ENCODE measurements at places on chromosomes 3 and 15. TPM values are rescaled to one million over a fixed set of nuclear protein-coding genes. Genes with fewer than 3 reads are reported as not detected.

DNA sequence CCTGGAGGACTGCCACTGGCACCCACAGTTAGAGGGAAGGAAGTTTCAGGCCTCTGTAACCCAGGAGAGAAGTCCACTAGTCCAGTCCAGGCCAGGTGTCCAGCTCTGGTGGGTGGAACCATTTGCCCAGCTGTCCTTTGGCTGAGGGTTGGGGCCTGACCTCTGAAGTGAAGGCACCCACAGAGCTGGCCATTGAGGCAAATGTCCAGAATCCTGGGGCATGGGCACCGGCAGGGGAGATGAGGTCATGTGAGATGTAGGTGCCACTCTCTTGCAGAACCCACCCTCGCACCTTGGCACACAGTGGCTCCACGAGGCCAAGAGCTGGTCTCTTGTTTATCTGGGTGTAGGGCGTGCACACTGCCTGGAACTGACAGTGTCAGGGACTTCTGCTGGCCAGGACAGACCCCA, 162.8 kb downstream of the SMAD6 start:
- H3K4me3 ChIP-seq: no peak overlapping the region
- no peaks in the 10 kb centered on the region for H3K36me3 ChIP-seq
- DNase-seq: no peak
- H3K27me3 ChIP-seq: no peaks in the 10 kb centered on the region
- no peak overlapping the region for H3K27ac ChIP-seq

GRCh38 chr3:30664459-30664858, 58.1 kb downstream of the TGFBR2 start:
- no peaks in the 10 kb centered on the region for H3K27me3 ChIP-seq
- no peak overlapping the region for H3K4me3 ChIP-seq
- DNase-seq: no peak
- no peak overlapping the region for H3K27ac ChIP-seq
- peaks cover 4% of the 10 kb centered on the region for H3K36me3 ChIP-seq
- H3K4me1 ChIP-seq: peaks cover 49% of the 10 kb centered on the region

GRCh38 chr3:147737376-147737775, 328.2 kb downstream of the ZIC1 start:
- H3K36me3 ChIP-seq: no peaks in the 10 kb centered on the region
- H3K4me1 ChIP-seq: no peaks in the 10 kb centered on the region
- no peak overlapping the region for H3K27ac ChIP-seq
- DNase-seq: no peak

GRCh38 chr3:99236576-99236975, 335.1 kb upstream of the DCBLD2 start:
- H3K27me3 ChIP-seq: no peaks in the 10 kb centered on the region
- no peak overlapping the region for H3K4me3 ChIP-seq
- DNase-seq: no peak
- no peak overlapping the region for H3K27ac ChIP-seq

Gene IQCF5
- total RNA-seq: not detected

Gene EPHA3
- 1.9 TPM for total RNA-seq

DNA sequence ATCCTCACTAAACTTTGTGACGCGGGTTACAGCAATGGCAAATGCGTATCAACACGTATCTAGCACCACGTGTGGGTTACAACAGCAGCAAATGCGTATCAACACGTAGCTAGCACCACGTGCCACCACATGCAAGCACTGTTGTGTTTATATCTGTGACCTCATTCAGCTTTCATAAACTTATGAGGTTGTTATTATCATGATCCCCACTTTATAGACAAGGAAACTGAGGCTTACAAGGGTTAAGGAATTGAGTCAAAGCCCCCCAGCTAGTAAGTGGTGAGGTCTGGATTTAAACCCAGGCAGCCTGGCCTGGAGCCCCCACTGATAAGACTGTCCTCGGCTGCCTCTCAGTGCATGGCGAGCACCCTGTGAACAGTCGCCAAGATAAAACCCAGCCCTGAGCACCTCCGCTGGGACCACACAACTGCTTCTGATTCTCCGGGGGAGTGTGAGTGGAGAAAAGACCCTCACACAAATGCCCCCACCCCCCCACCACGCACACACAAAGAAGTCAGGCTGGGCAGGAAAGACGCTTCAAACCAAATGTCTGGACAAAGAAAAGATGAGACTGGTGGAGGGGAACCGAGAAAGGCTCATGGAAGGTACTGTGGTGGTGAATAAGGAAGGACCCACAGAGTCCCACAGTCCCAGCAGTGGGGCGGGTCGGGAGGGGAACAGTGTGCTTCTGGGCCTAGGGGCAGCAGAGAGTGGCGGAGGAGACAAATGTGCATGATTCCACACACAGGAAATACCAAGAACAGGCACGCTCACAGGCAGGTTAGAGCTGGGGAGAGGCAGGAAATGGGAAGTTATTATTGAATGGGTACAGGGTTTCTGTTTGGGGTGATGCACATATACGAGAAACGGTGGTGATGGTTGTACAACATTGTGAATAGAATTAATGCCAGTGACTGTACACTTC, 173.4 kb downstream of the XXYLT1 start:
- H3K27ac ChIP-seq: no peak overlapping the region
- peaks cover 49% of the 10 kb centered on the region for H3K4me1 ChIP-seq
- no peaks in the 10 kb centered on the region for H3K27me3 ChIP-seq
- no peak for DNase-seq
- no peaks in the 10 kb centered on the region for H3K36me3 ChIP-seq
- H3K4me3 ChIP-seq: no peak overlapping the region

Gene CNTN6
- total RNA-seq: 0.52 TPM

DNA sequence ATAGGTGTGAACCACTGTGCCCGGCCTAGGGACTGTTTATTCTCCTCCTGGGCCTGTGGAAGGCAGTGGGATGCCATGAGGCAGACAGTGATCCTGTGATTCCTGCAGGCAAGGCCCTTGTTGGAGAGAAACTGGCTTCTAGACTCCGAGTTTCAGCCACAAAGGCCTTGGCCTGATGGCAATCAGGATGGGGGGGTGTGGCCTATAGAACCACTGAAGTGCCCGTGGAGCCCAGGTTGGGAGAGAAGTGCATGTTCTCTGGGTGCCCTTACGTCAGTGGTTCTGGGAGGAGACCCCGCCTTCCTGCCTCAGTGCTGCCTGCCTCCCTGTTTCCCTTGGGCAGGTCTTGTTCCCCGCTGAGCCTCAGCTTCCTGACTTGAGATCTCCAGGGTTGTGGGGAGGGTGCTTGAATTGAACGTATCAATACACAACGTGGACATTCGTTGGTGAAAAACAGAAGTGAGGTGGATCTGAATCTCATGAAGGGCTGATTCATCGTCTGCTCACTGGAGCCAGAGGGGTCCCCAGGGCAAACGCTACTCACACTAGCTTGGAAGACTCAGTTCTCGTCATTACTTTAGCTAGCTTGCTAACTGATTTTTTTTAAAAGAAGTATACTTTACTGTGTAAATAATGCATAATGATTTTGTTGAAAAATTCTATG, 31.8 kb downstream of the IRAK2 start:
- H3K4me1 ChIP-seq: peaks cover 50% of the 10 kb centered on the region
- H3K27me3 ChIP-seq: no peaks in the 10 kb centered on the region
- H3K36me3 ChIP-seq: peaks cover 2% of the 10 kb centered on the region

DNA sequence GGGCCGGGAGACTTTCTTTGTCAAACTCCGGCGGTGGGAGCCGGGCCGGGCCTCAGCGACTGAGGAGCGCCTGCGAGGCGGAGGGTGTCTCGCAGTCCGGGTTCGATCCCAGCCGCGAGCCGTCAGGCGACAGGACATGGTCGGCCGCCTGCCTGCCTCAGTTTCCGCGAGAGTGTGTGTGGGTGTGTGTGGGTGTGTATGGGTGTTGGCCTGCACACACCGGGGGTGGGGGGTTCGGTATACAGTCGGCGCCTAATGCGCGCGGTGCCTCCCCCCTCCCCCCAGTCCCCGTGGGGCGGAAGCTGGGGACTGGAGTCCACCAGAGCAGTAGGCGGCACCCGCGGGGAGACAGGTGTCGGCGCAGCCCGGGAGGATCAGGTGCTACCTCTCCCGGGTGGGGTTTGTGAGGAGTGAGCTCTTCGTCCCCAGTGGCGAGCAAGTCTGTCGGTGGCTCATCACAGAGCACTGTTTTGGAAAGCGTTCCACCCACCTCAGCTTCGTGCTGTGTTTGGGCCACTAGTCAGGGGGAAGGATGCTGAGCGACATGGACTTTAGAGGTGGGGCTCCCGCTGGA, 246.3 kb downstream of the GOLGA6L6 start:
- DNase-seq: no peak
- no peak overlapping the region for H3K4me3 ChIP-seq
- no peak overlapping the region for H3K27ac ChIP-seq

GRCh38 chr15:87523516-87523915, 733.0 kb downstream of the NTRK3 start:
- no peak overlapping the region for H3K4me3 ChIP-seq
- no peak overlapping the region for H3K27ac ChIP-seq
- H3K27me3 ChIP-seq: no peaks in the 10 kb centered on the region
- no peak for DNase-seq

GRCh38 chr3:69172058-69172457, 49.7 kb upstream of the LMOD3 start:
- no peak overlapping the region for H3K4me3 ChIP-seq
- no peaks in the 10 kb centered on the region for H3K27me3 ChIP-seq
- H3K4me1 ChIP-seq: no peaks in the 10 kb centered on the region
- peaks cover 11% of the 10 kb centered on the region for H3K36me3 ChIP-seq
- H3K27ac ChIP-seq: no peak overlapping the region
- no peak for DNase-seq

DNA sequence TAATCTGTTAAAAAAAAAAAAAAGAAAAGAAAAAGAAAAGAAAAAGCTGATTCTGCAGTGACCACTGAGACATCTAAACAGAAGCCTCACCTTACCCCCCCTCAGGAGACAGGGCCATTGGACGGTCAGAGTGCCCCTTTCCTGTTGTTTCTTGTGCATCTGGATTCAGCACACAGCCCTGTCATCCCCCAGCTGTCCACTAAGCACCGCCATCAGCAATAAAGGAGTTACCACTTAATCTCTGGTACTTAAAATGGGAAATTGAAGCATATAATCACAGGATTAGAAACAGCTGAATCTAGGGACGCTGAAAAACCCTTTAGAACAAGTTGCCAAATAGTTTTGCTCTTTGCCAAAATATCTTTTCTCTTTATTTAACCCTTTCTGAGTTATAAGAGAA, 62.5 kb downstream of the TRIM69 start:
- no peaks in the 10 kb centered on the region for H3K36me3 ChIP-seq
- DNase-seq: no peak
- no peaks in the 10 kb centered on the region for H3K4me1 ChIP-seq
- H3K4me3 ChIP-seq: no peak overlapping the region

GRCh38 chr3:64954995-64955636, 267.3 kb upstream of the ADAMTS9 start:
- no peaks in the 10 kb centered on the region for H3K27me3 ChIP-seq
- no peak overlapping the region for H3K4me3 ChIP-seq
- no peak for DNase-seq
- H3K4me1 ChIP-seq: no peaks in the 10 kb centered on the region

DNA sequence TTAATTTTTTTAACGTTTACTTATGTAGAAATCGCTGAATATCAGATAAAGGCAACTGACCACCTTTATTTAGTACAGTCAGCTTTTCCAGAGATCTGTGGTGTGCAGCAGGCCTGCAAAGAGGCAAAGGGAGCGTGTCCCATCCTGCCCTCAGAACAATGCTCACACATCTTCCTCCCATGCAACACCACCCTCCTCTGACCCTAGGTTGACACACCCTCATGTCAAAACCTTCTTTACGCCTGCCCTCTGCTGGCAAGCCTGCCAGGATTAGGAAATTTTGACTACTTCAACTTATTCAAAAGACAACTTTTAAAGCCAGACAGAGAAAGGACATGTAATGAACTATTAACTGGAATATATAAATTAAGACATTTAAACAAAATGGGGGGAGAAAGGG, 513.7 kb downstream of the FOXP1 start:
- H3K4me1 ChIP-seq: peaks cover 52% of the 10 kb centered on the region
- no peak overlapping the region for H3K27ac ChIP-seq
- H3K4me3 ChIP-seq: no peak overlapping the region
- peaks cover 3% of the 10 kb centered on the region for H3K27me3 ChIP-seq

GRCh38 chr15:89462198-89462912, 34.0 kb downstream of the RHCG start:
- H3K27ac ChIP-seq: no peak overlapping the region
- no peaks in the 10 kb centered on the region for H3K4me1 ChIP-seq
- no peak overlapping the region for H3K4me3 ChIP-seq
- H3K27me3 ChIP-seq: no peaks in the 10 kb centered on the region
- DNase-seq: no peak

GRCh38 chr15:28252831-28253230, 69.1 kb downstream of the HERC2 start:
- no peaks in the 10 kb centered on the region for H3K27me3 ChIP-seq
- H3K4me3 ChIP-seq: no peak overlapping the region
- H3K36me3 ChIP-seq: peaks cover 23% of the 10 kb centered on the region
- H3K4me1 ChIP-seq: no peaks in the 10 kb centered on the region

- DNase-seq: no peak
- H3K27me3 ChIP-seq: no peaks in the 10 kb centered on the region
- H3K27ac ChIP-seq: no peak overlapping the region
- H3K4me1 ChIP-seq: peaks cover 7% of the 10 kb centered on the region
- H3K36me3 ChIP-seq: no peaks in the 10 kb centered on the region
Observed at GRCh38 chr3:177615015-177615414, 417.7 kb upstream of the TBL1XR1 start.

GRCh38 chr3:4508048-4508981, 15.2 kb downstream of the ITPR1 start:
- no peak overlapping the region for H3K27ac ChIP-seq
- H3K36me3 ChIP-seq: peaks cover 5% of the 10 kb centered on the region
- no peak for DNase-seq
- H3K4me1 ChIP-seq: peaks cover 70% of the 10 kb centered on the region
- H3K4me3 ChIP-seq: no peak overlapping the region
